Stimulated activated CD8-positive, alpha-beta memory T cell treated with anti-CD3 and anti-CD28 coated beads, Interleukin-2, amount 100 ng/mL, for 1 hour (primary cell): ENCODE measurements at places on chromosomes 11 and 22.

GRCh38 chr11:1737080-1737757 lies 13.2 kb downstream of the IFITM10 start:
- DNase-seq = no peak

DNA sequence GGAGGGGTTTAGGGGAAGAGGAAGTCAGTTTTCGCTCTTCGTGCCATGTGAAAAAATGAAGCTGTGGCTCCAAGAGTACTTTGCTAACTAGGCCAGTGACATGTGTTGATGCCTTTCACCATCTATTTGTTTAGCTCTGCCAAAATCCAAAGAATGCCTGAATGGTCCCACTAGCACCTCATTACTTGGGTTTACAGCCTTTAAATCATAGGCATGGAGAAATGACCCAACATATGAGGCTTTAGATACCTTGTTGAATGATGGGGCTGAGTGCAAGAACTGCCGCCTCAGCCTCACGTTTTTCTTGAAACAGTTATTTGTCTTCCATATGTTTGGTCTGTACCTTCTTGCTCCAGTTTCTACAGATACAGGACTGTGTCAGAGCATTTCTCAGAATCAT lies 8.3 kb downstream of the RBM4 start:
- no peak for DNase-seq

DNA sequence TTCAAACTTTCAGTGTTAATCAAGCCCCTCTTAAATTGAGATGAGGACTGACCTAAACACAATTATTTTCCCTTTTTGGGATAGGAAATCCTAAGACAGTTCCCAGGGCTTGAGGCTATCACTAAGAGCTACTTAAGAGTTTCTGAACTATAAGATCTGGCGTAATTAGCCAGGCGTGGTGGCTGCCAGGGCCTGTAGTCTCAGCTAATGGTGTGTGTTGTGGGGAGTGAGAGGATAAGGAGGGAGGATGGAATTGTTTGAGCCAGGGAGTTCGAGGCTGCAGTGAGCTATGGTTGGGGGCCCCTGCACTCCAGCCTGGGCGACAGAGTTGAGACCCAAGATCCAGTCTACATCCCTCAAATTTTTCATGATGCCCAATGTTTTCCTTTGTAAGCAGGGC lies 23.5 kb upstream of the EXPH5 start:
- DNase-seq = no peak

GRCh38 chr11:45176996-45177395 lies 30.6 kb downstream of the PRDM11 start:
- DNase-seq = no peak

DNA sequence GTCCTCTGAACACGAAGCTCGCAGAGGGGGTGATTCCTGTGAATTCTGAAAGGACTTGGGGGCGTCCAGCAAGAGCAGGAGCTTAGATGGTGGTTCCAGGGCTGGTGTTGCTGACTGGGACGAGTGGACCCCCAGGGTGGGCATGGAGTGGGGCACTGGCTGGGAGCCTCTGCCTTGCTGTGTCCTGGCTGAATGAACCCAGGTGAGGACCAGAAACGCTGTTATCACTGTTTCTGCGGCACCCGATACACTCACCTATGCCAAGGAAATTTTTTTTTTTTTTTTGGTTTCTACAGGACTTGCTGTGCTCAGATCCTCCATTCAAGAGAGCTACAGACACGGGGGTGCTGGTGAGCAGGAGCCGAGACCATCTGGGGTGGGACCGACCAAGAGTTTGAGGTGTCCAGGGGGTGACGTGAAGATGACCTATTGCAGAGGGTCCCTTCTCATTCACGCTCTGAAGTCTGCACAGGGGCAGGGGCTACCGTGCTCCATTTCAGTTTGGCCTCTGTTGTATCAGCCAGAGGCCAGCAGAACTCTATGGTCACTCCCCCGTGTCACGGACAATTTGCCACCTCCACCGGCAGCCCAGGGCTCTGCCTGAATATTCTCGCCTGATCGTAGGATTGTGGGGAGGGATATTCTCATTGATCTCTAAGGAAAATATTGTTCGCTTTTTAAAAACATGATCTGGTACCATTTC lies 3.6 kb downstream of the SMIM38 start:
- no peak for DNase-seq

- no peak for DNase-seq
Observed at GRCh38 chr22:40329466-40329865, 16.8 kb upstream of the ADSL start.

- no peak for DNase-seq
Observed at GRCh38 chr11:108960501-108960900, 295.6 kb downstream of the DDX10 start.

GRCh38 chr11:18722293-18722637 lies 3.7 kb downstream of the IGSF22 start:
- DNase-seq = no peak

DNA sequence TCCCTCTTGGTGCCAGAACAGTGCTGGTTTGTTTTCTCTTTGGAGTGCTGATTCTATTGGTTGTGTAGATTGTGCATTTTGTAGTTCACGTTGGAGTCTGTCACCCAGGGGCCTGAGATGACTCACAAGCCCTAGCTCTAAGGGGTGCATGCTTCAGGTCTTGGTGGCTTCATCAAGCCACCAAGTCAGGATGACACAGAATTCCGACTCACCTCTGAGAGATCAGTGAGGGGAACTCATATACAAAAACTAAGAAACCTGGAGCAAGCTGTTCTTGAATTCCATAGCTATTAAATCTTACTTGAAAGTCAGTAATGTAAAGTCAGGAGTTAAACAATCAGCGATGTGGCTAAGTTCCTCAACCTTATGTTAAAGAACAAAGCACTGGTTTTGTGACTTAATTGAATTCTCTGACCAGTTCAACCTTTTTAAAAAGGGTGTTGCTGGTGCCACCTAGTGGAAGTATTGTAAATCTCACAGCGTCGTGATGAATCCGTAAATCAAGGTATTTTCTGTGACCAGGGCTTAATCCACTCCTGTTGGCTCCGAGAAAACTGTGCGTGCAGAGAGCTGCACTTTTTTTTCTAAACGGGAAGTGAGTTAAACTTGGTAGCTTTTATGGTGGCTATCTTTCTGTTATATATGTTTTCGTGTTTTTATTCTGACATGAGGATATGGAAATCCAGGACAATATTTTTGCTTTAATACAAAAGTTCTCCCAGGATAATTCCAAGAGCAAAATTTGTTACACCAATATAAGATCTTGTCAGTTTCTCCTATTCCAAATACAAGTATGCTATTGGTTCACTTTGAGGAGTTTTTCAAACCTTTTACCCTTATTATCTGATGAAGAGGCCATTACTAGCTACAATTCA lies 14.6 kb downstream of the MMP13 start:
- no peak for DNase-seq

DNA sequence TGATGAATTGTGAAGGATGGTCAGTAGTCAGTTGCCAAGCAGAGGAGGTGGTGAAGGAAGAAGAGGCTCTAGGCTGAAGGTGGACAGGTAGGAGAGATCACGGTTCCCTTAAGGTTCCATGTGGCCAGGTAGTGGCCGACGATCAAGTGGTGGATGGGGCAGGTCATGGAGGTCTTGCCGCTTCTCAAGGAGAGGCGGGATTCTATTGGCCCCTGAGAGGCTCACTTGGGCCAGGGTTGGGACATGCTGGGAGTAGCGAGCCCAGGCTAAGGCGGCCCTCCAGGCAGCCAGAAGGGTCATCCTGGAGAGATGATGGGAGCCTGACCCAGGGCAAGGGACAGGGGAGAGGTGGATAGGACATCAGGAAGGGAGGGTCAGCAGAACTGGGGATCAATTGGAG lies 20.9 kb upstream of the TMPRSS4 start:
- DNase-seq = no peak

GRCh38 chr11:116638463-116638862 lies 134.3 kb downstream of the BUD13 start:
- DNase-seq = no peak
